ENCODE measurements at places on chromosomes 12 and 14.

GRCh38 chr12:23564451-23565152, 384.9 kb downstream of the SOX5 start:
- no peak for DNase-seq

DNA sequence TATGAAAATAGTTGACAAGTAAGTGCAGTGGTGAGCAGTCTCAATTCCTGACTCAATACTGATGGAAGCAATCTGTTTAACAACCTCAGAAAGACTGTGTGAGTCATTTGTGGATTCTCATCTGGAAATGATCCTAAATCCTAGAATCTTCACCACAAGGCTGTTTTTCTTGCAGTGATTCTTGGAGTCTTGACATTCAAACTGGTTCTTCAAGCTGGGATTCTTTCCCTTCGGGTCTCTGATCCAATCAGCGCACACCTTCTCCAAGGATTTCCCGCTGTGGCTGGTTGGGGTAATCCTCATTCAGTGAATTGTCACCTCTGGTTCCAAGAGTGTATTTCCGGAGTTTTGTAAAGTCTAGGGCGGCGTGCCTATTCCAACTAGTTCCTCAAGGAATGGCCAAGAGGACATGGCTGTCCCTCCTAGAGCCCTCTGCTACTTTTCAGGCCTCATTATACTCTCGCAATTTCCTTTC, 37.7 kb upstream of the FOXJ2 start:
- DNase-seq, result no peak

- DNase-seq, result no peak
These were observed 198.2 kb downstream of the CHST11 start for GRCh38 chr12:104654665-104655609.

- DNase-seq, result no peak
These were observed 57.3 kb downstream of the MGAT4C start for GRCh38 chr12:86198696-86199444.

GRCh38 chr12:12872934-12873275, 18.5 kb upstream of the GPRC5A start:
- DNase-seq, result no peak

DNA sequence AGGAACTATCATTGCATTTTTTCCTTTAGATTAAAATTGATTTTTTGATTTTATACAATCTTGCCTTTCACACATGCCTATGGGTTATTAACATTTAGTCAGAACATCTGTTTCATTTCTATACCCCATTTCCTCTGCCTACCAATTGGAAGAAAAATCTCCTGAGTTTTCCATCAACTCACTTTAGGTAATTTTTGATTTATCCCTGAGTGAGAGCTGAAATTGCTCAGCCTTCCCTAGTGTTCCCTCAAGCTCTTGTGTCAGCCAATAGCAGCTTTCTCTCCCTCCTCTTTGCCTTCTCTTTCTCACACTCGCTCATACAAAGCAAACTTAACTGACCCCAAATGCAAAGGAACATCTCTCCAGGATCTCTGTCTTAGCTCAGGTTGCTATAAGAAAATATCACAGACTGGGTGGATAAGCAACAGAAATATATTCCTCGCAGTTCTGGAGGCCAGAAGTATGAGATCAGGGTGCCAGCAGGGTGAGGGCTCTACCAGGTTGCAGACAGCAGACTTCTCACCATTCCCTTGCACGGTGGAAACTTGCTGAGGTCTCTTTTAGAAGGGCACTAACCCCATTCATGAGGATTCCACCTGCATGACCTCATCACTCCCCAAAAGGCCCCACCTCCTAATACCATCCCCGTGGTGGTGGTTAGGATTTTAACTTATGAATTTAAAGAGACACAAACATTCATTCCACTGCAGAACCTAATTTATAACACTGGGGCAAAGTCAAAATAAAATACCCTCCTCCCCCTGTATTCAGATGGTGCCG, 224.2 kb upstream of the SFSWAP start:
- no peak for DNase-seq

DNA sequence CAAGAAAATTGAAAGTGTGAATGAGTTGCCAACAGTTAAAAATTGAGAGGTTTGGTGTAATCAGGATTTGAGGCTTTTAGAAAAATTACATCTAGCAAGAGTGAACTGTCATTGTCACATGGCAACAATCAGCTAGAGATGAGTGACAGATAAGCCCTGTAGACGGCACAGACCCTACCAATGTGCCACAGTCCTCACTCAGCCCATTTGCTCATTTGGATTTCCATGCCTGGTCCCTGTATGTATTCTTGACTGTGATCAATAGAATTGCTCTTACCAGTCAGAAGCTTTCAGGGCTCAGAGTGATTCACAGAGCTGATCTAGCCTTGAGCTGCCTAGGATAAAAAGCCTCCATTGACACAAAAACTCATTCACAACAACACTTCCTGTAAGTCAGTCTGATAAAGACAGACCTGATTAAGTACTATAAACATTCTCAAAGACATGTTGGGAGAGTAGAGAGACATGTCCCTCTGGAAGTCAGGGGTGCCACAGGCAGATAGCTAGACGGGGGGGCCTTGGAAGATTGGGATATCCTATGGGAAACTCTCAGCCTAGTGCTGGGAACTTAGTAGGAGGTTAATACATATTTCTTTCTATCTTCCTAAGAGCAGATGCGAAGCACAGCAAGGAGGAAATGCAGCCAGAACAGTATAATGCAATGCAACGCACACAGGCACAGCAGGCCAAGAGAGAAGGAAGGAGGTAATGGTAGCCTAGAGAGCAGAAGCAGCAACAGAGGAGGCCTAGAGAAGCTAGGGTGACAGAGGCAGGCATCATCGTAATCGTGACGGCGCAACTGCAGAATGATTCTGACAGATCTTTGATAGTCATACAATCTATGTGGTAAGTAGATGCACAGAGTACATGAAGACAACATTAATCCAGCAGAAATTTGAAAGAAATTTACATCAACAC, 2.0 kb upstream of the PELI2 start:
- DNase-seq, result no peak

DNA sequence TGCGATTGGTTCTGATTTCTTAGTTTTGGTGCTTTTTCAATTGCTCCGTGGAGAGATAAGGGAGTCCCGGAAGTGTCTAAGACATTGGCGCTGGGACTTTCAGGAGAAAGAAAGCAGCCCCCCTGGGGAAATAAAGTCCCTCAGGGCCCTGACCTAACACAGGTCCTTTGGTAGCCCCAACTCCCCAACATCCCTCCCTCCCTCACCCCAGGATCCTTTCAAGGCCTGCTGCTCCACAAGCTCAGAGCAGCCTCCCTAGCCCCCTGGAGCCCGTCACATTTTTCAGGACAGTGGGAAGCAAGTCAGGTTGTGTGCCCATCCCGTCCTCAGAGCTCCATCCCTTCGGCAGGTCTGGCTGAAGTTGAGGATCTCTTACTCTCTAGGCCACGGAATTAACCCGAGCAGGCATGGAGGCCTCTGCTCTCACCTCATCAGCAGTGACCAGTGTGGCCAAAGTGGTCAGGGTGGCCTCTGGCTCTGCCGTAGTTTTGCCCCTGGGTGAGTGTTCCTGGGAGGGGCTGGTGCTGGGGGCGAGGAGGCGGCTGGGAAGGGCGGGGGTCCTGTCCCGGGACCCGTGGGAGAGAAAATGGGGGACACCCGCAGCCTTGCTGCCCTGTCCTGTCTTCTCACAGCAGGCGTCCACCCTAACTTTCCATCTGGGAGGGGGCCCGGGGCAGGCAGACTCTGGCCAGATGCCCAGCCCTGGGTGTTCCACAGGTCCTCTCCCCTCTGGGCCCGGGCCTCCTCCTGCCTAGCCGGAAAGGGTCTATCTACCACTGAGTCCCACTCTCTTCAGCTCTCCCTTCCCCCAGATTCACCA, 950 bp downstream of the IFI27 start:
- DNase-seq, result no peak

DNA sequence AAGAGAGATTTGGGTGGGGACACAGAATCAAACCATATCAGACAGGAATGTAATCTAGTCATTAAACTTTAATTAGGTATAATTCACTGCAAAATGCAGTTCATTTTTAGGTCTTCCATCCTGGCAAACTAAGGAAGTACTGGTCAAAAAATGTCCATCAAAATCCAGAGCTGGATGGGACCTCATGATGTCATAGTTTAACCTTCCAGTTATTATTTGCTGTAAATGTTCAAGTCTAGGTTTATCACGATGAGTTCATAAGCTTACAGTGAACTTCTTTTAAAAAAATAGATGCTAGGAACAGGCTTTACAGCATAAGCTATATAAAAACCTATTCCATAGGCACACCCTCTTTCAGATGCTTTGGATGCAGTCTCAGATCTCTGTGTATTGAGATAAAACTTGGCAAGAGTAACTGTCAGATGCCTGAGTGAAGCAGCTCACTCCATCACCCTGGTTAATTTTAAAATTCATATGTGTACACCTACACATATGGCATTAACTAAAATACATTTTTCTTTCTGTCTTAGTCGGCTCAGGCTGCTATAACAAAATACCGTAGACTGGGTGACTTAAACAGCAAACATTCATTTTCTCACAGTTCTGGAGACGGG, 7.9 kb downstream of the SSPN start:
- DNase-seq, result no peak

GRCh38 chr12:80701388-80701787, 6.0 kb upstream of the MYF6 start:
- no peak for DNase-seq

- DNase-seq, result no peak
These were observed 37.2 kb upstream of the MON2 start for GRCh38 chr12:62429457-62429856.

- DNase-seq, result no peak
These were observed 270.0 kb upstream of the NAV3 start for GRCh38 chr12:77560714-77561113.

DNA sequence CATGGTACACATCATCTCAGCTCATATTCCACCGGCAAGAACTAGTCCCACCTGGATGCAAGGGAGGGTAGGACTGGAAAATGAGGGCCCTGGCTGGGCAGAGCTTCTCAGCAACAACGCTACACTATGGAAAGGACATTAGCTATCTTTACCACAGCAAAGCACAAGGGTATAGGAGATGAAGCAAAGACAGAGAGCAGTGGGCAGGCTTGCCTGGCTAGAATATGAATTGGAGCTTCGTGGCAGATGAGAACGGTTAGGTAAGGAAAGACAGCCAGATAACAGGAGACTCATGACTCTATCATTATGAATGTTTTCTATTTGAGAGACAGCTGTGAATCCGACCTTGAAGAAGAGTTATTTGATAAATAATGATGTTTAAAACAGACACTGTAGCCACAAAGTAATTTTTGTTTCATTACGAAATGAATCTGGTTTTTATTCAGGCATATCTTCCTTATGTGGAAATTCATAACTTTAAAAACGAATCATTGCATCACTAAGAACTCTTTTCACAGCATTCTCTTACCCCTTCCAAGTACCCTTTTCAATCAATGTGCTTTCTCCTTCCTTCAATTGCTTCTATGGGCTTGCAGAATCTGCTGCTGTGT, 59.1 kb upstream of the PCED1B start:
- no peak for DNase-seq

DNA sequence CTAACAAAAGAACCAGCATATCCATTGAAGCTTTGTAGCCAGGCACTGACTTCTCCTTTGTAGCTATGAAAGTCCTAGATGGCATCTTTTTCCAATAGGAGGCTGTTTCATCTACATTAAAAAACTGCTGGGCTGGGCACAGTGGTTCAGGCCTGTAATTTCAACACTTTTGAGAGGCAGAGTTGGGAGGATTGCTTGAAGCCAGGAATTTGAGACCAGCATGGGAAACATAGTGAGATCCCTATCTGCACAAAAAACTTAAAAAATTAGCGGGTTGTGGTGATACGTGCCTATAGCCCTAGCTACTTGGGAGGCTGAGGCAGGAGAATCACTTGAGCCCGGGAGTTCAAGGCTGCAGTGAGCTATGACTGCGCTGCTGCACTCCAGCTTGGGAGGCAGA, 167.7 kb downstream of the CALM1 start:
- DNase-seq, result no peak

DNA sequence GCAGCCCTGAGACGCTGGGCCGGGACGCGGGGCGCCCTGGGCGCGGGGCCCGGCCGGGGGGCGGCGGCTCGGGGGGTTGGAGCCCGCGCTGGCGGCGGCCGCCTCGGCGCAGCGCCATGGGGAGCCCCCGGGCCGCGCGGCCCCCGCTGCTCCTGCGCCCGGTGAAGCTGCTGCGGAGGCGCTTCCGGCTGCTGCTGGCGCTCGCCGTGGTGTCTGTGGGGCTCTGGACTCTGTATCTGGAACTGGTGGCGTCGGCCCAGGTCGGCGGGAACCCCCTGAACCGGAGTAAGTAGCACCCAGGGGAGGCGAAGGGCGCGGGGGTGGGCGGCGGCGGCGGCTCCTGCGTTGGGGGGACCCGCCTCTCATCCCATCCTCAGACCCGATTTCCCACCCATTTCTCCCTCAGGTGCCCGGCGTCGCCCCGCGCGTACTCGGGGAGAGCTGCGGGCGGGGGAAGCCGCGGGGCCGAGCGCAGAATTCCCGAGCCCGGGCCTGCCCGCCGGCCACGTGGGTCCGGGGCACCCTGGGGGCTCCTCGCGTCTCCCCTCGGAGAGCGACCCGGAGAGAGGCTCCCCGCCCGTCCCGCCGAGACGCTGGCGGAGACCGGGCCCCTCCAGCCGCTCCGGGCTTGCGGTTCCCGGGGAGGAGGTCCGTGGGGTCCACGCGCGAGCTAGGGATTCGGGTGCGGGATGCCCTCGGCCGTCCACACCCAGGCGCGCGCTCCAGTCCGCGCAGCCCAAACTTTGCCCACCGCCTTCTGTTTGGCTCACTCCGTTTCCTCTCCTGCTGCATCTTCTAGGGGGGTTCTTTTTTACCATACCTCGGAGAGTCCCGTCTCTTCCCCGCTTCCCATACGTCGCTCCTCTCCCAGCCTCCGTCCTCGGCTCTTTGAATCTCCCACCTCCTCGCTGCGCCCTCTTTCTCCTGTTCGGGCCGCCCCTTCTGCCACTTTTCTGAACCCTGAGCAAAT, 807 bp downstream of the B4GALNT3 start:
- DNase-seq, result peak; percentile 46

DNA sequence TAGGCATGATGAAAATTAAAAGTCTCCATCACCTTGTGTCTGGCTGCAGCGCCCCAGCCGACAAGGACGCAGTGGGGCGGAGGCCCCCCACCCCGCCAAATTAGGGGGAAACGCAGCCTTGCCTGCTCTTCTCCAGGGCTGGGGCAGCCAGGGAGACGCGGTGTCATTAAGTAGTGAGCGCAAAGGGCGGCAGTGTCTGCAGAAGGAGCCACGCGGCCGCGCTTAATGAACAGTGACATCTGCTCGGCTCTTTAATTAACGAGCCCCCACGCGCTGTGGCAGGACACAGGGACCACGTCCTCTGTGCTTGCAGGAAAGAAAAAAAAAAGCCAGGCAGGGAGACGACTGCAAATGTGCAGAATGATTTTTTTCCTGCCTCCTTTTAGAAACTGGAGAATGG, 93.4 kb upstream of the NCOR2 start:
- DNase-seq, result no peak

Data from T-helper 2 cell (primary cell).